ENCODE measurements at places on chromosomes 16 and 17.

- DNase-seq = no peak
Observed at GRCh38 chr17:71460943-71461342, 659.9 kb upstream of the SOX9 start.

DNA sequence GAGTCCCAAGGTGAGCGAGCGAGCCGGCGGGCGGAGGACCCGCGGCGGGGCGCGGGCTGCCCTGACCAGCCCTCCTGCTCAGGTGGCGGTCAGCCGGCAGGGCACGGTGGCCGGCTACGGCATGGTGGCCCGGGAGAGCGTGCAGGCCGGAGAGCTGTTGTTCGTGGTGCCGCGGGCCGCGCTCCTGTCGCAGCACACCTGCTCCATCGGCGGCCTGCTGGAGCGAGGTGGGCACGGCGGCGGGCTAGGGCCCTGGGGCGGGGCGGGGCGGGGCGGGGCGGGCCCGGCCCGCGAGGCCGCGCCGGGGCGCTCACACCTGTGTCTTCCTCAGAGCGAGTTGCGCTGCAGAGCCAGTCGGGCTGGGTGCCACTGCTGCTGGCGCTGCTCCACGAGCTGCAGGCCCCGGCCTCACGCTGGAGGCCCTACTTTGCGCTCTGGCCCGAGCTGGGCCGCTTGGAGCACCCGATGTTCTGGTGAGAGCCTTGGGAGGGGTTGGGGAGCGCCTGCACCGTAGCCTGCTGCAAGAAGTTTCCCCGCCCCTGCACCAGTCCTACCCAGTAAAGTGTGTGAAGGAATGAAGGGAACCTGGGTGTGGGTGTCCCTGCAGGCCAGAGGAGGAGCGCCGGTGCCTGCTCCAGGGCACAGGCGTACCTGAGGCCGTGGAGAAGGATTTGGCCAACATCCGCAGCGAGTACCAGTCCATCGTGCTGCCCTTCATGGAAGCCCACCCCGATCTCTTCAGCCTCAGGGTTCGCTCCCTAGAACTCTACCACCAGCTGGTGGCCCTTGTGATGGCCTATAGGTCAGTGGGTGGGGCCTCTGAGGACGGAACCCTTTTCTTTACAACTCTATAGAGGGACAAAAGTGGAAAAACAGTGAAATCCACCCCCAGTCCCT is 802 bp downstream of the SETD6 start:
- no peak for DNase-seq

DNA sequence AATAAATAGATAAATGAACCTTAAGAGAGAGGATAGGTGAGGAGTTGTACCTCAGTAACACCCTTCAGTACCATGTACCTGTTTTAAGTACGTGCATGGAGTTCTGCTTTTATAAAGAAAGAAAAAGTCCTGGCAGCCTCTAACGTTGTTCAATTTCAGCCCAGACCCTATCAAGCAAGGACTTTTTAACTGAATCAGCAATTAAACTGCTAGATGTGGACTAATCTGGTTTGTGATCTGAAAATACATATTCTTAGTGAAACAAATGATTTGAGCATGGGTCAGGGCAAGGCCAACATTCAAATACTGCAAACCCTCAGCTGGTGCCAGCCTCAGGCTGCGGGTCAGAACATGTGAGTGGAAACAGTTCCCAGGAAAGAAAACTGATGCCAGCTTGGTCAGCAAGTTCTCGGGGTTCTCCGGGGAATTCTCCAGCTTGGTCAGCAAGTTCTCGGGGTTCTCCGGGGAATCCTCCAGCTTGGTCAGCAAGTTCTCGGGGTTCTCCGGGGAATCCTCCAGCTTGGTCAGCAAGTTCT is 84.5 kb downstream of the MRM3 start:
- DNase-seq = no peak

DNA sequence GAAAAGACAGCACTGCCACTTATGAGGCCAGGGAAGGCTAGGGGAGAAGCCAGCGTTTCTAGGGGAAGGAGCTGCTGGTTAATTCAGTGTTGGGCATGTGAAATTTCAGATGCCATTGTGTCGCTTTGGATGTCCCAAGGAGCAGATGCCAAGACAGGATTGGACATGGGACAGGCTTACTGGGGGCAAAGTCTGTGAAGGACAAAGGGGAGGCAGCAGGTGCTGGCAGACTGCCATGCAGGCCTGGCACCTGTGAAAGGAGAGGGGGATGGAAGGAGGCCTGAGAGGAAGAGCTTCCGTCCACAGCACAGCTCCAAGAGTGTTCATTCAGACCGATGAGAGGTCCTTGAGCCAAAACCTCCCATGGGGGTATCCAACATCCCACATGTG is 255.5 kb upstream of the RPL38 start:
- no peak for DNase-seq

- DNase-seq = no peak
Observed at GRCh38 chr16:62568926-62569325, 532.7 kb upstream of the CDH8 start.

DNA sequence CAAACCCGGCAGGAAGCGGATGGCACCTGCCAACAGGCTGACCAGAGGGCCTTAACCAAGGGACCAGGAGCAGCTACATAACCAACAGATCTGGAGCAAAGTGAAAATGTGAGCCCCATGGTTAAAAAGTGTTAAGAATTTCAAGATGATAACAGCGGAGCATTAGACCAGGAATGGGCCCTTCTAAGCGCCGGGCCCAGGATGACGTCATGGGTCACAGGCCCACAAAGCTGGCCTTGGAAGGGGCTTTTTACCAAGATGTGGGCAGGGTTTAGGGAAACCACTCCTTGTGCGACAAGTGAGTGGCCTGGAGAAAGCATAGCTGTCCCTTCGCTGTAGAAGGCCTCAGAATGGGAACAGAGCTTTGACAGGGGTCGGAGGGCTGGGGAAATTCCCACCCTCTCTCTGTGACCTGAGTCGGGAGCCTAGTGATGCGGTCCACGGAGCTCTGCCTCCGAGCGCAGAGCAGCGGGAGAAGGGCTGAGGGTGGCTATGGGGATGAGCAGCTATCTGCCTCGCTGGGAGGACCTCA is 84.4 kb upstream of the RPL38 start:
- DNase-seq = no peak

DNA sequence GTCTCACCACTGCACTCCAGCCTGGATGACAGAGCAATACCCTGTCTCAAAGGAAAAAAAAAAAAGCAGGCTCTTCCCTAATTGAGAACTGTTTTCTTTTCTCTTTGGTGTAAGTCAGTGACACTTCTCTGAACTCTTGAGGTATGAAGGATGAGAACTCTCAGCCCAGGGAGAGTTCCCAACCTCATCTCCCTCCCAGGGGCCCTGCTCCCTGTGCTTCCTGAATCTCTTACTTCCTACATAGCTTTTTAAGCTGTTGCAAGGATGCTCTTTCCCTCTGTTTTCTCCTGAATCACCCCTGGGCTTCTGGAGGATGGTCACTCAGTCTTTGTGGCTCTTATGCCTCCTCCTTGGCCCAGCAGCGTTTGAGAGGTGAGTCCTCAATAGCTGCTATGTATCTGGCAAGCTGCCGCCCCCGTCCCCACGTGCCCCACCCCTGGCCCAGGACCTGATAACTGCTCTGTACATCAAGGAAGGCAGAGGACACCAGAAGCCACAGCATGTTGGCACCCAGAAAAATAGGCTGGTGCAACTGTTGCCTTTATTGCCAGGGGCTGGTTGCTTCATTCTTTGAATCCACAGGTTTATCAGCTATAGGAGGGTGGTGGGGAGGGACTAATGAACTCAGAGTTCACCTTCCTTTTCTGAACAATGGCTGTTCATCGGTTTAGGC is 24.0 kb downstream of the IGF2BP1 start:
- no peak for DNase-seq

DNA sequence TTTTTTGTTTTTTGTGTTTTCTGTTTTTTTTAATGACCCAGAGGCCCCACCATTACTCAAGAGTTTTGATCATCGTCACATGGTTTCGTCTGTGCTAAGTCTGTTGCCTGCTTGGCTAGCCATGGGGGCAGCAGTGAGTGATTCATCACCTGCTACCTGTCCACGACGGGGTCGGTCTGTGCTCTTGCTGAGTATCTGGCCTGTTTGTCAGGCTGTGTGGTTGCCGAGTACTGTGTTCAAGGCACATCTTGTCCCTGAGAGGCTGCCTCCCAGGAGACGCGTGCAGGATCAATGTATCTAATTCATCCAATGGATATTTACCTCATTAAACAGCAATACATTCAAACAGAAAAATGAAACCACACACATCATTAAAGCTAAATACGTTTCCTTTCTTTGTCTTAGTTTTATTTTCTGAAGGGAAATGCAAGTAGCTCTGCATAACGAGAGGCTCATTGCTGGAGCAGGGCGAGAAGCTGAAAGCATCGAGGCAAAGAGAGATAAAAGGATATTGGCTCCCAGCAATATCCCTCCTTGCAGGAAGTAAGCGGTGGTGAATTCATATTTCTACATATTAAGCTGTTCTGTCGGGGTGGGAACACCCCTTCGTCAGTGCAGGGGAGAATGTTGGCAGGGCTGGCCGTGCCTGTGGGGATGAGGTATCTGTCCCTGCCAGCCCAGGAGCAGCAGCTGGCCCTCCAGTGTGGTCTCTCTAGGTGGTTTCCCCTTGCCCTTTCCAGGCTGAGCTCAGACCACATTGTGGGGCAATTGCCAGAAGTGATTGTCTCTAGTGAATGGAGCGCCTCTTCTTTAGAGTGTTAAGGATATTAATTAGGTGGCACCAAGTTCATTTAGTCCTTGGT is 166.2 kb upstream of the ASIC2 start:
- no peak for DNase-seq

GRCh38 chr17:51152766-51153209 is 571 bp upstream of the NME1 start:
- DNase-seq = no peak

DNA sequence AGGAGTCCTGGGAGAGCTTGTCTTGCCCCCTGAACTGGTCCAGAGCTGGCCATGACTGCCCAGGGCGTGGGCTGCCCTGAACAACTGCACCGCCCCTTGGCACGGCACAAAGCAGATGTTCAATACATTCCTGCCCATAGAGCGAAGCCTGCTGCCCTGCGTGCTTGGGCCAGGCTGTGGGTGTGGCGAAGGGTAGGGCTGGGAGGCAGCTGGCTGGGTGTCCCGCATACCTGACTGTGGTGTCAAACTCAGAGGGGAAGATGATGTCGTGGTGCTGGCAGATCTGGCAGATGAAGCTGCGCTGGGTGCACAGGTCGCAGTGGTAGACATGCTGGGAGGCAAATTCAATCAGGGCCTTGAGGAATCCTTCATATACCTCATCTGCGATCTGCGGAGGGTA is 124.2 kb upstream of the SMURF2 start:
- no peak for DNase-seq

DNA sequence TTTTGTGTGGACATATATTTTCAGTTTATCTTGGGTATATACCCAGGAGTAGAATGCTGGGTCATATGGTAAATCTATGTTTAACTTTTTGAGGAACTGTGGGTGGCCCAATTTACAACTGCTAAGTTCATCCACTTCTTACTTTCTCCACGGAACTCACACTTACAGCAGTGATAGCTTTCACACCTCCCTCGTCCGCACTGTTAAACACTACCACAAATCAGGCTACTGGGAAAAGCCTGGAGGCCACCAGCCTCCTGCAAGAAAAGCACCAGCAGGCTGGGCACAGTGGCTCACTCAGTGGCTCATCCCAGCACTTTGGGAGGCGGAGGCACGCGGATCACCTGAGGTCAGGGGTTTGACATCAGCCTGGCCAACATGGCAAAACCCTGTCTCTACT is 14.7 kb upstream of the ZG16 start:
- DNase-seq = no peak

GRCh38 chr16:47578033-47578432 is 116.9 kb downstream of the PHKB start:
- no peak for DNase-seq

GRCh38 chr16:74051-74746 is 1.8 kb upstream of the RHBDF1 start:
- no peak for DNase-seq

DNA sequence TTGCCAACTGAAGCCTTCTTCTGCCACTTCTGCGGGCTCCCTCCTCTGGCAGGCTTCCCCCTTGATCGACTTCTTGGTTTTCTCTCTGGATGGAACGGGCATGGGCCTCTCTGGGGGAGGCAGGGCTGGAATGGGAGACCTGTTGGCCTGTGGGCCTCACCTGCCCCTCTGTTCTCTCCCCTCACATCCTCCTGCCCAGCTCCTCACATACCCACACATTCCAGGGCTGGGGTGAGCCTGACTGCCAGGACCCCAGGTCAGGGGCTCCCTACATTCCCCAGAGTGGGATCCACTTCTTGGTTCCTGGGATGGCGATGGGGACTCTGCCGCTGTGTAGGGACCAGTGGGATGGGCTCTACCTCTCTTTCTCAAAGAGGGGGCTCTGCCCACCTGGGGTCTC is 6.5 kb upstream of the LASP1NB start:
- no peak for DNase-seq

GRCh38 chr16:27408602-27409031 is 6.6 kb downstream of the IL21R start:
- no peak for DNase-seq

GRCh38 chr16:3029491-3030221 is 5.8 kb downstream of the THOC6 start:
- DNase-seq = peak; percentile 25

- no peak for DNase-seq
Observed at GRCh38 chr16:1929105-1929504, 10.9 kb upstream of the HS3ST6 start.

- no peak for DNase-seq
Observed at GRCh38 chr16:51509336-51509735, 358.3 kb upstream of the SALL1 start.
